ENCODE measurements at places on chromosomes 6 and 20. TPM values are rescaled to one million over a fixed set of nuclear protein-coding genes. Genes with fewer than 3 reads are reported as not detected.

DNA sequence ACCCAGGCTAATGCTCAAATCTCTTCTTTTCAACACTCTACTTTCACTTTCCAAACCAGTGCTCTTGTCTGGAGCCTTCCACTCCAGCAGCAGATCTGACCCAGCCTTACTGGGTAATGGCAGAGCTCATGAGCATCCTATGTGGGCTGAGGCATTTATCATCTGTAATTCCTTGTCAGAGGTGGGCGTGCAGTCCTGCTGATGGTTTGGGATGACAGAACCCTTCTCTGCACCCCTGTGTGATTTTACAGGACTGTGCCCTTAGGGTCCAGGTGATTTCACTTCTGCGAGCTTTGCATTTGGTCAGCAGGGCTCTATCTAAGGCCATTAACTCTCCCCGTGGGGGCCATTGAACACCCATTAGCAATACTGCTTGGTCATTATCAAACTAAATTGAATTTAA is 55.4 kb downstream of the LAMA4 start:
- no peak for DNase-seq

SAMD3 gene
- 5.5 TPM for total RNA-seq

DNA sequence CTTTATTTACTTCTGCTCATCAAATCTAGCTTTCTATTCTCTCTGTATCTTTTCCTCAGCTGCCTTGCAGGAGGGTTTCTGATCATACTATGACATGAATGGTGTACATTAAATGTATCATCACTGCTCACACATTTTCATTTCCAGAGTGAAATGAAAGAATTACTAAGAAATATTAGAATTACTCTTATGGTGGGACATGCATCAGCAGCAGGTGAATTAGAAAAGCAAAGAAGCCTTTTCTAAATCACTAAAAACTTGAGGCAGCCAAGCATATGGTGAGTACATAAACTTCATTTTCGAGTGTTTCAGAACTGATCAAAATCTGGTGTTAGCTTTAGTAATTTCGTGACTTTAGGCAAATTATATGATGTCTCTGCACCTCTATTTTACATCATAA is 23.6 kb downstream of the IL17A start:
- no peak for DNase-seq

PAK5 gene
- total RNA-seq: 0.31 TPM

GRCh38 chr20:63454731-63455567 is 17.5 kb downstream of the KCNQ2 start:
- no peak for DNase-seq

GRCh38 chr20:40499391-40499790 is 189.6 kb downstream of the MAFB start:
- no peak for DNase-seq

DNA sequence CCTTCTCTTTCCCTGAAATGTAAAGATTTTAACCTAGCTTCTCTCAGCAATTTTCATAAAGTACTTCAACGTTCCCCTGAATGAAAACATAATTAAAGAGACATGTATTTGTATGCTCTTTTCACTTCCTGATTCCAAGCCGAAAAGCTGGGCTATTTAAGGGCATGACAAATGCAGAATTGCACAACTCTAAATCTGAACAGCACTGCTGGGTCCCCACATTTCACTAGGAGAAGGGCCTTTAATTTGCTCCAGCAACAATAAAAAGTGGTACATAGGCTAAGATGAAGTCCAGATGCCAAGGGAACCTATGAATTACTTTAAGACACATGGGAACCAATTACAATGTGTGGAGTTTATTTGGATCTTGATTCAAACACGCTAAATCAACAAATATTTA is 42.0 kb downstream of the IRAK1BP1 start:
- no peak for DNase-seq

CASS4 gene
- 0.79 TPM for total RNA-seq

- DNase-seq: no peak
Observed at GRCh38 chr6:156689656-156690055, 87.5 kb upstream of the ARID1B start.

GRCh38 chr20:37822141-37822601 is 80.8 kb upstream of the VSTM2L start:
- DNase-seq: no peak

DNA sequence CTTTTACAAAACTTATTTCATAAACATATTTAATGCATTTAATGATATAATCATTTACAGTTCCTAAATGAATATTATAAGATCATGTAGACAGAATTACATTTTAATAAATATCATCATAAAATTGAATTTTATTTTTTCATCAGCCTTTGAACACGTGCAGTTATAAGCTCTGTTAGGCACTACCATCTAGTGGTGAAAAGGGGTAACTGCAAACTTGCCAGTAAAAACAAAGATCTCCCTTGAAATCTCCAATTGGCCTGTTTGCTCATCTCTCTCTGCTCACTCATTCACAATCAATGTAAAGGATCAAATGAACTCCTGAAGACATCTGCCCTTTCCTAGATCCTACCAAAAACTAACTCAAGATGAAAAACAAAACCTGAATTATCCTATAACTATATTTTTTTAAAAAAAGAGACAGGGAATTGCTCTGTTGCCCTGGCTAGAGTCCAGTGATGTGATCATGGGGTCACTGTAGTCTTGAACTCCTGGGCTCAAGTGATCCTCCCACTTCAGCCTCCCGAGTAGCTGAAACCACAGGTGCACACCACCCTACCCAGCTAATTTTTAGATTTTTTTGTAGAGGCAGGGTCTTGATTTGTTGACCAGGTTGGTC is 31.7 kb downstream of the SAMHD1 start:
- peak; percentile 26 for DNase-seq

DNA sequence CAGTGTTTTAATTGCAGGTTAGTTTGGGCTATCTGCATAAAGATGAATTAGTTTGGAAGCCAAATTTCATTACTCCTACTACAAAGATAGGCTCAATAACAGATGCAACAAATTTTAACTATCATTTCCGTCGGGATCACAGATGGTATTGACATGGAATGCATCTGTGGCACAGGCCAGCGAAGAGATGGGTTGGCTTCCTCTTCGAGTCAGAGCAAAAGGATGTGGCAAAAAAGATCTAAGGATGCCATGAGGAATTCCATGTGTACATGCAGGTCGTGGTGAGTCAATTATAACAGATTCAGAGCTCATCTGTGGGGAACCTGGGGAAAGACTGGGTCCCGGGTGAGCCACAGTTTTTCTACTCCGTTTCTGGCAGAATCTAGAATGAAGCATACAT is 83.0 kb upstream of the CITED2 start:
- DNase-seq: no peak

DNA sequence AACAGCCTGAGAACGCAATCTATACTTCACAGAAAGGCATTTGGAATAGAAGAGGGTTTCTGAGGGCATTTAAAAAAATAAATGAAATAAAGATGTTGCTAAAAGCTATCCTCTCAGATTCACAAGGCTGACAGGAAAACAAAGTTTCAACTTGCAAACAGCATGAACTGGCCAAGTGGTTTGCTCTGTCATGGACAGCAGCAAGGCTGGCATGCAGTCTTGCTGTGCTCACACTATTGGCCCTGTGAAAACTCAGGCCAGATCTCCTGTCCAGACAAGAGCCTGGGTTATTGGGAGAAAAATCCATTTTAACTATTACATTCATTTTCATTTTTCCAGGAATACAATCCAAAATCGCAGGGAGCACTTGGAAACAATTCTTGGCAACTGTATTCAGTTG is 506.2 kb upstream of the SLC35B3 start:
- no peak for DNase-seq

DNA sequence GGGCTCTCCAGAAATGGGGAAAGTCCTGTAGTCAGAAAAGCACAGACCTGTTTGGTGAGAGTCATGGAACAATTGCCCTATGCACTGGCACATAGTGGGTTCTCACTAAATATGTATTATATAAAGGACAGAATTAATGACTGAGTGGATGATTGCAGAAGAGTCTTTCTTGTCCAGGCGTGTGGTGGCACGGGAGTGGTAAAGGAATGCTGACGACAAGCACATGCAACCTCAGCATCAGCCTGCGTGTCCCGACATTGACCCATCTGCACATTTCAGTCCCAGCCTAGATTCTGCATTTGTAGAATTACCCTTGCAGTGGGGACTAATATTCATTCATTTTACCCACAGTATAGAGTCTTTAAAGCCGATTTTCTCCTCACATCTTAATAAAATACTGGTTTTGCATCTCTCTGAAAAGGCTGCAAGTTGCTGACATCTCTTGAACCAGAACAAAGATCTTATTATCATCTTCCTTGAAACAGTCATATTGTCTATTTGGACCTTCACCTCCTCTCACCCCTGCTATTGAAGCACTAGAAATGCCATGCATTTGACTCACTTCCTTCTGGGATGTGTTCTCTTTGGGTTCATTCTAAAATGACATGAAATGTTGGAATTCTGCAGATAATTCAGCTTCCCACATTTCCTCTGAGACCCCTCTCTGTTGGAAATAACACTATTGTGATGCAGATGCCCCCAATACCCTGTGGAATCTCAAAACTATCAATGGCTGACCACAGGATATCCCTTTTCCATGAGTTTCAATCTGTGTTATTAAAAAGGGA is 883.6 kb upstream of the FLRT3 start:
- no peak for DNase-seq

Measured in testis (tissue), 5 donors.